Activated T-cell treated with anti-CD3 and anti-CD28 coated beads, Interleukin-2, amount 50 U/mL, for 48 hours (primary cell): ENCODE measurements at places on chromosomes 16 and 17.
A peak's percentile ranks its signal among the peaks of the same experiment; 100 is the strongest.

DNA sequence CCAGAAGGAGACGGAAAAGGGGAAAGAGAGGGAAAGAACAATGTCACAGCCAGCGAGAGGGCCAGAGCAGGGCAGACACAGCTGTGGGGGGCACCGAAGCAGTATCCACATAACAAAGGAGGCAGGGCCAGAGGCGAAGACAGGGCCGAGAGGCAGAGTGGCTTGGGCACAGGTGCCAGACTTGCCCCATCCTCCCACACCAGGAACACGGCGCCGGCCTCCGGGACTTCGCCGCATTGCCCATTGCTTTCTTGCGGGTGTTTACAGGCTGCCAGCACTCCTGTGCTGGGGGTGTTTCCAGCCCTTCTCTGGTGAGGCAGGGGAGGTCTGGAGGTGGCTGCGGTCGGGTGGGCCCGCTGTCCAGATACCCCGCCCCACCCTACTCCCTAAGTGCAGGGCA, 78.0 kb downstream of the ENGASE start:
- no peak for DNase-seq

GRCh38 chr17:82613283-82614094, 34.8 kb downstream of the WDR45B start:
- DNase-seq: no peak

GRCh38 chr17:8192070-8192815, 2.3 kb upstream of the BORCS6 start:
- peak; percentile 71 for DNase-seq

DNA sequence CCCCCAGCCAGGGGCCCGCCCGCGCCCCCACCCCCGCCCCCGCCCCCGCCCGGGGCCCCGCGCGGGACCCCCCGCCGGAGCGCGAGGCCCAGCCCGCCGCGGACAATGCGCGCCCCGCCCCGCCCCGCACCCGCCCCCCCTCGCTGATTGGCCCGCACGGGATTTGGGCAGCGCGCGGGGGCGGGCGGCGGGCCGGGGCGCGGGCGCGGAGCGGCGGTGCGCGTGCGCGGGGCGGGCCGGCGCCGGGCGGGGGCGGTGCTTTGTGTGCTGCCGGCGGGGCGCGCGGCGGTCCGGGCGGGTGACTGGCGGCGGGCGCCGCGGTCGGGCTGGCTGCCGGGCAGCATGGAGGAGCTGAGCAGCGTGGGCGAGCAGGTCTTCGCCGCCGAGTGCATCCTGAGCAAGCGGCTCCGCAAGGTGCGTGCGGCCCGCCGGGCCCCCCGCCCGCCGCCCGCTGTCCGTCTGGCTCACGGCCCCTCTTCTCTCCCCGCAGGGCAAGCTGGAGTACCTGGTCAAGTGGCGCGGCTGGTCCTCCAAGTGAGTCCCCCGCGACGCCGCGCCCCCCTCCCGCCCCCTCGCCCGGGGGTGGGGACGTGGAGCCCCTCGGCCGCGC, at the start of gene CBX2:
Gene CBX2, plus strand, starts transcription at position 255 of the 610 bp plus-strand sequence. Its CDS starts 88 bp downstream, at position 343.
- DNase-seq: peak; percentile 83

DNA sequence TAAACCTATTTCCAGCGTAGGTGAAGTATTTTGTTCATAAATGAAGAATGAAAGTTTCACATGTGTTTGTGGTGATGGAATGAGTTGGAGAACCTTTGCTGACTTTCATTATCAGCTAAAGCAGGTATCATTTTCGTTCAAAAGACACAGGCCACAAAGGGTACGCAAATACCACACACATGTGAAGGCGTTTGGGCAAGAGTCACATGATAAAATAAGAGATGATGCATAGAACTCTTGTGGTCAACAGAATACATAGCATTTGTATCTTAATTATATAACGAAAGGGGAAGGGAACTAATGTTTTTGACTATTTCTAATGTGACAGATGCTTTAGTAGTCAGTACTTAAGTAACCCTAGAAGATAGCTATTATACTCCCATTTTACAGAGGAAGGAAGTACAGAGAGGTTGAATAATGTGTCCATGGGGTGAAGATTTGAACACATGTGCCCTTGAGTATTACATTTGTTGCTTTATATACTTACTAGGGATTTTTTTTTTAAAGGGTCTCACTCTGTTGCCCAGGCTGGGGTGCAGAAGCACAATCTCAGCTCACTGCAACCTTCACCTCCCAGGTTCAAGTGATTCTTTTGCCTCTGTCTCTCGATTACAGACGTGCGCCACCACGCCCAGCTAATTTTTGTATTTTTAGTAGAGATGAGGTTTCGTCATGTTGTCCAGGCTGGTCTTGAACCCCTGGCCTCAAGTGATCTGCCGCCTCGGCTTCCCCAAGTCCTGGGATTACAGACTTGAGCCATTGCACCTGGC, 4.8 kb downstream of the RPA1 start:
- peak; percentile 40 for DNase-seq

GRCh38 chr17:35795007-35795870, at the start of gene MMP28:
MMP28 (minus strand) TSS chr17:35795641; CDS start chr17:35795377, 264 bp downstream.
- DNase-seq: peak; percentile 66

GRCh38 chr17:38908676-38909181, 16.7 kb upstream of the LASP1NB start:
- no peak for DNase-seq

GRCh38 chr17:77441940-77442339, 301.2 kb downstream of the SEC14L1 start:
- peak; percentile 66 for DNase-seq

DNA sequence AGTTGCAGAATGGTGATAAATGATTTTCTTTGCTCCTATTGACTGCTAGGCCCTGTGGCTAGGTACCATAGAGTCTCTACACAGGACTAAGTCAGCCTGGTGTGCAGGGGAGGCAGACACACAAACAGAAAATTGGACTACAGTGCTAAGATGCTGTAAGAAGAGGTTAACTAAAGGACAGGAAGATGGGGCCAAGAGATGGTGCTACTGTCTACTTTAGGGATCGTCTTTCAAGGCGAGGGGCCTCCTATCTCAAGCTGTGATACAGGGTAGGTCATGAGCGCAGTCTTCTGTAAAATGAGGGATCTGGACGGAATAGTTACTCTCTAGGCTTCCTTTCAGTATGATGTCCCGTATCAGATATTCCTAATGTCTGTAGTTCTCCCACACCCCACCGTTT, 817 bp downstream of the NME1 start:
- DNase-seq: no peak

DNA sequence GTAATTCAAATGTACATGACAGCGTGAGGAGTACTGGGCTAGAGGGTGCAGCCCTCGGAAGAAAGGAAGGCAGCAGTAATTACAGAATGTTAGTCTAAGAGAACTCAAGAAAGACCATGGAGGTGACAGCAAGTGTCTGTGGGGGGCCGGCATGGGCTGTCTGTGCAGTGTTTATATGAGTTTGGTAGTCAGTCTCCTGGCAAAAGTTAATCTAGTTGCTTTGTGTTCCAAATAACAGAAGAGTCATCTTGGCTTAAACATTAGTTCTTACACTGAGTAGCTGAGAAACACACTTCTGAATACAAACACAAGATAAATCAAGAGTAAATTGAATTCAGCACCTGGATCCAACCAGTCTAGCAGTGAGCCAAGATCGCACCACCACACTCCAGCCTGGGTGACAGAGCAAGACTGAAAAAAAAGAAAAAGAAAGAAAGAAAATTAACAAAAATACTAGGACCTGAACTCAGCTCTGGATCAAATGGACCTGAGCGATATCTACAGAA, 189.3 kb upstream of the COX10 start:
- no peak for DNase-seq

GRCh38 chr17:48755356-48755755, 26.8 kb upstream of the HOXB13 start:
- DNase-seq: no peak

- DNase-seq: peak; percentile 14
These were observed 5.8 kb upstream of the SETD6 start for GRCh38 chr16:58509256-58510096.

- DNase-seq: peak; percentile 76
These were observed 4.3 kb upstream of the APRT start for GRCh38 chr16:88815901-88816589.

DNA sequence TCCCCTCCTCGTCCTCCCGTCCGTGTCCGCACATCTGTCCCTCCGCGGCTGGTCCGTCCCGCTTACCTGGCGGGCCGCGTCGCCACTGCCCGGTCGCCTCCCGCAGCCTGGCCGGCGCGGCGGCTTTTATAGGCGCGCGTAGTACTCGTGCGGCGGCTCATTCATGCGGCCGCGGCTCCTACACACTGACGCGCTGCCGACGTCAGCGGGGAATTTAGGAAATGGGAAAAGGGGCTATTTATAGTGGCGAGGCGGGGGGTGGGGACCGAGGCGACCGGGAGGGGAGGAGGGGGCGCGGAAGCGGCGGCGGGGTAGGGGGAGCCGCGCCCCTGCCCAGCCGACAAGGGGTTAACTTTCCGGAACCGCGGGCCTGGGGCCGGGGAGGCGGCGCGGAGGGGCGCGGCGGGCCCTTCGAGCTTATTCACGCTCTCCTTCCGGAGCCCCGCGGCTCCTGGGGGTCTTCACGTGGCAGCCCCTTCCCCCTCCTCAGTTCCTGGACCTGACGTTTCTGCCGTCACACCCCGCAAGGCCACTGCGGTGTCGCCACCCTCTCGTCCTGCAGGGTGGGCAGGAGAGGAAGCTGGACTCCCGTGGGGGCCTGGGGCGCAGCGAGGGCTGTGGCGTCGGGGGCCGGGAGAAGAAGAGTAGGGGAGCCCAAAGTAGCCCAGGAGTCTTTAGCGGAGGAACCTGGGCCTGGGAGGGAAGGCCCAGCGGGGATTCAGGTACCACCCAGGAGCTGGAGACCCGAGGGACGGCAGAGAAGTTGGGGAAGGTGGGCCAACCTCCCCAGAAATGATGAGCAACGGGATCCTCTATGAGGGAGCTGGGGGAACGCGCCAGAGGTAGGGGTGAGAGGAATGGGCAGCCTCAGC, 3.6 kb upstream of the HIC1 start:
- peak; percentile 34 for DNase-seq

- no peak for DNase-seq
These were observed 40.6 kb downstream of the GOSR1 start for GRCh38 chr17:30517786-30518185.

DNA sequence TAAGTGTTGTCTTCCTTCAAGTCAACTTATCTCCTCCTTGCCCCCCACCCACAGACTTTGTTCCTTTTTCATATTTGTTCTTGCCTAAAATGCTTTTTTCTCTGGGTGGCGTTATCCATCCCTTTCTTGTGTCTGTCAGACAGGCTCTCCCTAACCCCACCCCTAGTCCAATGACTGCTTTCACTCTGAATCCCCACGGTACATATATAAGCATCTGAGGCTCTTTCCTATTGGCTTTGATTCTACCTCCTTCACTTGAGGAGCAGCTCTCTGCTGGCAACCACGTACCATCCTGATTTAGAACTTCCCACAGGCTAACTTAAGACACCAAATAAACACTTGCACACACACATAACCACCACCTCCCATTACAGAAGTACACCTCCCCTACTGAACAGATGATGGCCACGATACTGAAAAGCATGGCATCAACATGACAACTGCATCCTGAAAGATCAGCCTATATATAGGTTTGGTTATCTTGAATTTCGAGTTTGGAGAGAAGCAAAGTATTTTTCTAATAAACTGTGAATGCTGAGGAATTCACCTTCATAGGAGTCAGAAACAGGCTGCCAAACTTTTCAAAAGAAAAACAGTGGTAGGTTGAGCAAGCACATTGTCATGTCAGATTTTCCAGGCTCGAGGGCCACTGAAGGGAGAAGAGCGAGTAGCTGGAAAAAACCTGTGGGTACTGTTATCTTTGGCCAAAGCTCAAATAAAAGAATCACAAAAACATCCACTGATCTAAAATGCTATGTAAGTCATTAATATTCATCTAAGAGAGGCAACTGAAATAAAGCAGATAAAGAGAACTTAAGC, 24.3 kb downstream of the STAT3 start:
- DNase-seq: no peak

GRCh38 chr17:82097184-82097918, 685 bp downstream of the FASN start:
- no peak for DNase-seq

GRCh38 chr17:9115214-9116191, 94.2 kb downstream of the NTN1 start:
- DNase-seq: peak; percentile 69

- DNase-seq: no peak
These were observed 238.2 kb upstream of the ASIC2 start for GRCh38 chr17:33531311-33531710.

DNA sequence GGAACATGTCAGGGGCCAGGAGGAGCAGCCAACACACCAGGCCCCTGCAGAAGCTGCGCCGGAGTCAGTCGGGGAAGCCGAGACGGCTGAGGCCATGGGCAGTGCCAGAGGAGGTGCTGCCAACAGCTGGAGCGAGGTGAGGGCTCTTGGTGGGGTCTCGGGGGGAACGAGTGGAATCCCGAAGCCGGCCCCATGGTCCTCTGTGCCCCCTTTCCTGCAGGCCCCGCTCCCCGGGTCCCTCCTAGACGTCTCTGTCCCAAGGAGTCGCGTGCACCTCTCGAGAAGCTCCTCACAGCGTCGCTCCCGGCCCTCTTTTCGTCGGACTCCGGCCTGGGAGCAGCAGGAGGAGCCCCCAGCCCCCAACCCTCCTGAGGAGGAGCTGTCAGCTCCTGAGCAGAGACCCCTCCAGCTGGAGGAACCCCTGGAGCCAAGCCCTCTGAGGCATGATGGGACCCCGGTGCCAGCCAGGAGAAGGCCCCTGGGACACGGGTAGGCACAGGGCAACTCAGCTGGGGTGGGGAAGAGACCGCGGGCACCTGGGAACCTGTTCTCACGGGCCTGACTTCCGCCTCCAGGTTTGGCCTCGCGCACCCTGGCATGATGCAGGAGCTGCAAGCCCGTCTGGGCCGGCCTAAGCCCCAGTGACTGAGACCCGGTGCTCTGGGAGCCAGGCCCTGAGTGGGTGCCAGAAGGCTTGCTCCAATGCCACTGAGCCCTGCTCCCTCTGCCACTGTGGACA, 3.6 kb downstream of the APOBR start:
- DNase-seq: no peak

- DNase-seq: no peak
These were observed 110.3 kb downstream of the TOX3 start for GRCh38 chr16:52436339-52437276.
